ENCODE measurements at places on chromosomes 3 and 15.

- no peak for DNase-seq
Measured at GRCh38 chr3:32500231-32500630, 2.4 kb downstream of the CMTM6 start.

- DNase-seq: no peak
Measured at GRCh38 chr3:100754563-100755334, 45.5 kb downstream of the TFG start.

DNA sequence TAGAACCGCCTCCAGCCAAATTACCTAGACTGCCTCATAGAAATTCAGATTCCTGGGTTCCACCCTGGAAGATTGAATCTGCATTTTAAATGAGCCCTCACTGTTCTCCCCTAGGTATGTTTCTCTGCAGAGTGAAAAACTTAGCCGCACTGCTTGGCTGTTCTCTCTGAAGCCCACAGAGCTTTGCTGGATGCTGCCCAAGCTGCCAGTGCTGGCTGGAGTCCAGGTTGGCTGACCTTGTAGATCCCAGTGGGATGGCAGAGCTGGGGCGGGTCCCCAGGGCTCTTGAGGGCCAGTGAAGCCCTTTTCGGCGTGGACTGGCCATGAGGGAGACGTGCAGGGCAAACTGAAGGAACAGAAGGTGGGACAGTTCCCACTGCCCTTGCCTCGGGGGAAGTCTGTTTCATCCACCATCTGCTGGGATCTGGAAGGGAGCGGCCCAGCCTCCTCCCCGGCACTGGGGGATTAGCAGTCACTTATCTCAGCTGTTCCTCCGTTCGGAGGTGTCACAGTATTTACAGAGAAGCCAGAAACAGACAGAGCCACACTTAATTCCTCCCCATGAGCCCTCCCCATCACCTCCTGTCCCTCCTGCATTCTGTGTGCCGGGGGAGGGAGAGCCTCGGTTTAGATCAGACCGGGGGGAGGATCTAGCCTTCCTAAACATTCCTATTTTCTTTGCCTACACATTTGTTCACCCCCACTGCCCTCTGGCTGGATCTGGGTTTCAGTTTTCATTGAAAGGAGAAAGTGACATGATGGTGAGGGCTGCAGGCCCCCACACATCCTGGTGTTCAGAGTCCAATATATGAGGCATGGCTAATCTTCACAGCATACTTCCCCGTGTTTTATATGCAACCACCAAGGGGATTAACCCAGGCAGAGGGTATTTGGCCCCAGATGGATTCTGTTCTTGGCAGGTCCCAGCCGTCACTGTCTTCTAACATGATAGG is 4.1 kb upstream of the ACTC1 start:
- no peak for DNase-seq

- DNase-seq: no peak
Measured at GRCh38 chr15:80588801-80589200, 106.3 kb upstream of the ABHD17C start.

DNA sequence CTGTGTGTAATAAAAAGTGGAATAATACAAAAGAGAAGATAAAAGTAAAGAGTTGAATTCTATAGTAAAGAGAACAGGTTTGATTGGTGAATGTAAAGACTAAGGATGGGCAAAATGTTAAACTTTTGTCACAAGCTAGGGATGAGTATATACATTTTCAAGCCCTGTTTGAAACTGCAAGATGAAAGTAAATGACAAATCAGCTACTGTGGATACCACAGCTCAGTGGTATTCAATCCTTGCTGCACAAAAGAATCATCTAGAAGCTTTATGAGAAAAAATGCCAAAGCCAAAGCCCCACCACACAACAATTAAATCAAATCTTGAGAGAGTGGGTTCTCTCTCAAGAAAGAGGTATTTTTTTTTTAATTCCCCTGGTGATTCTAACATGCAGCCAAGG is 67.7 kb downstream of the VPS13C start:
- no peak for DNase-seq

DNA sequence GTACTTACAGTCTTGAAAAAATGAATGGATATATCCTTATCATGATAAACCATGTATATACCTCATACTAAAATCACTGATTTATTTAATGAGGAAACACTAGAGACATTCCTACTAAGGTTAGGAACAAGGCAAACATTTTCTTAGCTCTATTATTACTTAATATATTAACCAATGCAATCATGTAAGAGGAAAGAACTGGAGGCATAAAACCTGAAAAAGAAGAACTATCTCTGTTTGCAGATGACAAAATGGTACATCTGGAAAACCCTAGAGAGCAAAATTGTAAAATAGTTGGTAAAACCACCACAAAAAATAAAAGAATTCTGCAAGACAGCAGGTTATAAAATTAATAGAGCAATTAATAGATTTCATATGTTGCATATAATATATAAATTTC is 81.2 kb downstream of the KLF13 start:
- no peak for DNase-seq

DNA sequence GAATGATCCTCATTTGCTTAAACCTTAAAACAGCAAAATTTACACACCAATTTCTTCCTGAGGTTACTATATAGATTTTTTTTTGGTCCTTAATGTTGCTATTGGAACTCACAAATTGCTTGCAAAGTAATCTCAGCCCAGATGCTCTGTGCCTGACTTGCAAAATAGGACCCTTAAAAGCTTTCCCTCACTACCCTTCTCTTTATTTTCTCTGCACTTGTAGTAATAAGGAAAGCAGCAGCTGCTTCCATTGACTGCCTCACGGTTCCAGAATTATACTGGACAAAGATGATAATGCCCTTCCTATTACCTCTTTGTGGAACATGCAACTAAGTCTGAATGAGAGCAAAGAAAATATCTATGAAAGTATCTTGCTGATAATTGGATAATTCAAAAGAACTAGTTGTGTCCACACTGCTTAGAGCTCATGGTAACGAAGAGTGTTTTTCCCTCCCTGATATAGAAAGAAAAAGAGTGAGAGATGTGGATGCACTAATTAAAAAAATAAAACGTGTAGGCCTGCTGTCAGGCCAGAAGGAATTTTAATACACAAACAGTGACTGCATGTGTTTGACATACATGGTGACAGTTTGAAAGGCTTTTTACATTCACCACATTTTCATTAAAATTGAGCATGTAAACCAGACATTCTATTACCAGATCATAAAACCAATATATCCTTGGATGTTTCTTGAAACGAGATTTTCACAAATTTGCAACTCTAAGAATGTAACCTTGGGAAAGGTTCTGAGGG is 783.1 kb downstream of the GBE1 start:
- no peak for DNase-seq

- DNase-seq: no peak
Measured at GRCh38 chr3:119891944-119892721, 110.2 kb downstream of the NR1I2 start.

GRCh38 chr15:41256577-41257038 is 25.5 kb downstream of the CHP1 start:
- no peak for DNase-seq

- no peak for DNase-seq
Measured at GRCh38 chr3:114609973-114610630, 316.3 kb downstream of the TIGIT start.

- DNase-seq: no peak
Measured at GRCh38 chr3:121855555-121855954, 20.5 kb downstream of the EAF2 start.
